ENCODE measurements at places on chromosomes 3 and 15.
A peak's percentile ranks its signal among the peaks of the same experiment; 100 is the strongest.

DNA sequence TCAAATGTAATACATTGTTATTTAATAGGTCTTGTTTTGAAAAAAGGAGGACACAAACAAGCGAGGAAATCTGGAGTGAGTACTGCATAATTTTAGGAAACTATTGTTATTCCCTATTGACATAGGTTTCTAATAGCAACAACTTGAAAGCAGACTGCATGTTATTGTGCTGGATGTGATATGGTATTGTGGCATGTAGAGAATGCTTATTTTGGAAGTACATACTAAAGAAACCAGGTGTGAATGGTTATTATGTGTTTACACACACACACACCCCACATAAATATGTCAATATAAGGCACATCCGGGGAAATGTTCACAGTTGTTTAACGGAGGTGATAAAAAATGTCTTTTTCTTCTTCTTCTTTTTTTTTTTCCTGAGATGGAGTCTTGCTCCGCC lies 5.9 kb upstream of the MORF4L1 start:
- DNase-seq = no peak

DNA sequence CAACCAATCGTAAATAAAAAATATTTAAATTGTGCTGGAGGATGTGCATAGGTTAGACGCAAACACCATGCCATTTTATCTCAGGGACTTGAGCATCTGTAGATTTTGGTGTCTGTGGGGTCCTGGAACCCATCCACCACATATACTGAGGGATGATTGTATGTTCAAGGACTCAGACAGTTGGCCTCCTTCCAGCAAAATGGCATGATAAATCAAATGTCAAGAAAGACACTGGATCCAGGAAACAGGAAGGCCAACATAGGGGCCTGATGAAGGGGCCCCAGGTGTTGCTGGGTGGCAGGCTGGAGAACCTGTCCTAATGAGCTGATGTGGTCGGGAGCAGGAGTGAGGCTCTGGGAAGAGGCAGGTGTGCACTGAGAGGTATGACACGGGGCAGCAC lies 289.5 kb downstream of the GABRG3 start:
- DNase-seq = no peak

DNA sequence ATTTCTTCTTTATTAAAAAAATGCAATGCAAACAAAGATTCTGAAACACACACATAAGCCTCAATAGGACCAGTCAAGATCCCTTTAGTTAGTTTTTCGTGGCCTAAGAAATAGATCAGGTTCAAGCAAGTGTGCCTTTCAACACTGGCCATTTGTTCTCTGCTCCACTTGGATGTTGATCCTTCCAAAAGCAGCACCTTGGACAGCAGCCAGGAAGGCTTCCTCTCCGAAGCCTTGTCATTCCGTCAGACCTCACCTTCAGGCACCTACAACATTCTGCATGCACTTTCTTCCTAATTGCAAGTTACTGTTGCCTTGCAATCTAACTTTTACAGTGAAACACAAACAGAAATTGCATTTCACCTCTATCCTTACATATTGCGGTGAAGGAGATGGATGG lies 155.9 kb upstream of the FEZF2 start:
- DNase-seq = peak; percentile 71

- DNase-seq = no peak
Observed at GRCh38 chr3:127698691-127699415, 26.1 kb downstream of the ABTB1 start.

DNA sequence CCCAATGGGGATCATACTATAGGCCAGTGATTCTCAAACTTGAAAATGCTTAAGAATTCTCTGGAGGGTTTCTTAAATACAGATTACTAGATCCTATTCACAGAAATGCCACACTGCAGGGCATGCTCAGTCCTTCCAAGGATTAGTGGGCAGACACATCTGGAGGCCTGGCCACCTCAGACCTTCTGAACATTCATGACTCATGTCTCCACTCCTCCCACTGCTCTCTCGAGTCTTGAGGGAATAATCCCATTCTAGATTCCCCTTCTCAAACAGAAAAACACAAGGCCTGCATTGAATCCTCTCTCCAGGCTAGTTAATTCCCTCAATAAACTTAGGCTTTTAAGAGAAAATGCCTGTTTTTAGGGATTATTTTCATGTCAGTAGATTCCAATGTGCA lies 22.1 kb downstream of the ZNF621 start:
- no peak for DNase-seq

DNA sequence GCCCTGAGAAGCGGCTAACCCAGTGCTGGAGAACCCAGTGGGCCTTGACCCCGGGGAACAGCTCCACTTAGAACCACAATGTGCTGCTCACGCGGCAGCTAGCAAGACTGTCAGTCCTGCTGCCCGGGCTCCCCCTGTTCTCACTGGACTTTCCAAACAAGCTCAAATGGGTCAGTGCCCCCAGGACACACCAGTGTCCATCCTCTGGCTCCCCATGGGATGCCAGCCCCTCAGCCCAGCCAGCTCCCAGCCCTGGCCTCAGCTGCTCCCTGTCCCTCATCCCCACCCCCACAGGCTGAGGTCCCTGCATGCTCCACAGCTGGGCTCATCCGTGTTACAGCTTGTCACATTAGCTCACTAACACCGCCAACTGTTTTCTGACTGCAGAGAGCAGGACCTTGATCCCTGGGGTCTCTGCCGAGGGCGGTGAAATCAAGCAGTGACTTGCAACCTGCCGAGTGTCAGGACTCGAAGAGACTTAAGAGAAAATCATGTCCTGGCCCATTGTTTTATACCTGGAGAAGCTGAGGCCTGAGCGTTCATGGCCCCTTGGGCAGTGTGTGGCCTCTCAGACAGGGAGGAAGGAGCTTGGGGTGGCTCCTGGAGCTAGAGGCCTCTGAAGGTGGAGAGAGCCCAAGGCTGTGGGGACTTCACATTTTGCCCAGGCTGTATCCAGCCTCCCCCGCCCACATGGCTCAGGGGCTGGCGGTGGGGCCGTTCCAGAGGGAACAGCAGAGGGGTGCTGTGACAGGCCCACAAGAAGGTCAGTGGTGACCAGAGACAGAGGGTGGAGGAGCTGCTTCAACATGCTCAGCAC lies 157.5 kb downstream of the MEGF11 start:
- DNase-seq = no peak

- DNase-seq = peak; percentile 64
Observed at GRCh38 chr15:77031376-77032050, 36.6 kb downstream of the PSTPIP1 start.

- no peak for DNase-seq
Observed at GRCh38 chr15:35256551-35256950, 171.5 kb upstream of the NANOGP8 start.

- DNase-seq = peak; percentile 81
Observed at GRCh38 chr3:137970914-137971831, 38.8 kb upstream of the CLDN18 start.

DNA sequence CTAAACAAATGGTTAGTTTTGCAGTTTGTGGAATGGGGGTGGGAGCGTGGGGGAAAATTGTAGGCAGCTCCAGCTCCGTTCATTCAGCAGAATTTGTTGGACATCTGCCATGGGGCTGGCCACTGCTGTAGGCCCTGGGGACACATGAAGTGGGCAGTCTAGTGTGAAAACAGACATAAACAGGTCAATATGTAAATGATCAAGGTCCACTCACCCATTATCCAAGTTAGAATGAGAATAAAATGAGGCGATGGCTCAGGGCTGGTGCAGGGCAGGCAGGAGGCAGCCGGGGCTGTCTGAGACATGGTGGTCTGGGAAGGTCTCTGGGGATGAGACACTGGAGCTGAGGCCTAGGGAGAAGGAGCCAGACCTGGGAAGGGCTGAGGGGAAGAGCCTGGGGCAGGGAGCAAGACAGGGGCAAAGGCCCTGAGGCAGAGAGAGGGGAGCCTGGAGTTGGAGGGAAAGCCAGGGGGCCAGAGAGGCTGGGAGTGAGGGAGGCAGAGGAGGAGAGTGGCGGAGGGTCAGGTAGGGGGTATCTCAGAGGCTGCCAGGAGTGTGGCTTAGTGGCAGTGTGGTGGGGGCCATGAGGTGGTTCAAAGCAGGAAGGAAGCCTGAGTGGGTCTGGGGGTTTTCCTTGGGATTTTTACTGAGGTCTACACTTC lies 6.2 kb upstream of the SLC6A6 start:
- no peak for DNase-seq

DNA sequence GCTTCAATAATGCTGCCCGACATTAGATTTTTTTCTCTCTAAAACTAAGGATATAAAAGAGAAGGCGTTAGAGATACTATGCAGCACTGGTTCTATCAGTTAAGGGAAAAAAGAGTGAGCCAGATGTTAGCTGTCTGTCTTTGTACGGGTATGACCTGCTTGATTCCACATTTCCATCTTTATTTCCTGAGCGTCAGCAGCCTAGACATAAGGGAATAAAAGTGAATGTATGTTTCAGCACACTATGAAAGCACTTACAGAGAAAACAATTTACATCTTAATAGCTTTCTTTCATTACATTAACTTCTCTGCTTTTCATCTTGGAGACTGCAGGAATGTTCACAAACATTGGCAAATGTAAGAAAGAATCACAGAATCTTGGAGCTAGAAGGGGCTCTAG lies 319.3 kb downstream of the CTNNB1 start:
- DNase-seq = no peak

- DNase-seq = no peak
Observed at GRCh38 chr15:72968531-72968922, 83.7 kb upstream of the NEO1 start.

DNA sequence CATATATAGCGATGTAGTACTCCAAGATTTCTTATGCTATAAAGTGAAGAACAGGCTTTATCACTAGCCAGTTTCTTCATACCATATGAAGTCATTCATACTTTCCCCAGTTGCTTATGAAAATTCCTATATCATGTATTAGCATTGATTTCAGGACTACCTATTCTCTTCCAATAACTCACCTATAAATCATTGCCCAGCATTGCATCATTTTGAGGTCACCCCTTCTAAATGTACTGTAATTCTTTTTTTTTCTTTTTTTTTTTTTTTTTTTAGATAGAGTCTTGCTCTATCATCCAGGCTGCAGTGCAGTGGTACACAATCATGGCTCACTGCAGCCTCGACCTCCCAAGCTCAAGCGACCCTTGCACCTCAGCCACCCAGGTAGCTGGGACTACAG lies 27.1 kb downstream of the RTP3 start:
- DNase-seq = no peak

DNA sequence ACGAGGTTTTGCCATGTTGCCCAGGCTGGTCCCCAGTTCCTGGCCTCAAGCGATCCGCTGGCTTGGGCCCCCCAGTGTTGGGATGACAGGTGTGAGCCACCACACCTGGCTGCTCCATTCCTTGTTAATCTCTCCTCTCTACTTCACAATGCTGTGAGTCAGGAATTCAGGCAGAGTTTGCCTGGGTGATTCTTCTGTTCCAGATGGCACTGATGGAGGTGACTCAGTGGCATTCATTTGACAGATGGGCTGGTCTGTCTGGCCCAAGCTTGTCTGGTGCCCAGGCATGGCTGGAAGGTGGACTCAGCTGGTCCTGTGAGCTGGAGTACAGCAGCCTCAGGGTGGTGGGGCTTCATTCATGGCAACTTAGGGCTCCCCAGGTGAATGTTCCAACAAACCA lies 43.2 kb downstream of the SLC6A20 start:
- no peak for DNase-seq

GRCh38 chr3:177606891-177607290 lies 409.6 kb upstream of the TBL1XR1 start:
- no peak for DNase-seq

DNA sequence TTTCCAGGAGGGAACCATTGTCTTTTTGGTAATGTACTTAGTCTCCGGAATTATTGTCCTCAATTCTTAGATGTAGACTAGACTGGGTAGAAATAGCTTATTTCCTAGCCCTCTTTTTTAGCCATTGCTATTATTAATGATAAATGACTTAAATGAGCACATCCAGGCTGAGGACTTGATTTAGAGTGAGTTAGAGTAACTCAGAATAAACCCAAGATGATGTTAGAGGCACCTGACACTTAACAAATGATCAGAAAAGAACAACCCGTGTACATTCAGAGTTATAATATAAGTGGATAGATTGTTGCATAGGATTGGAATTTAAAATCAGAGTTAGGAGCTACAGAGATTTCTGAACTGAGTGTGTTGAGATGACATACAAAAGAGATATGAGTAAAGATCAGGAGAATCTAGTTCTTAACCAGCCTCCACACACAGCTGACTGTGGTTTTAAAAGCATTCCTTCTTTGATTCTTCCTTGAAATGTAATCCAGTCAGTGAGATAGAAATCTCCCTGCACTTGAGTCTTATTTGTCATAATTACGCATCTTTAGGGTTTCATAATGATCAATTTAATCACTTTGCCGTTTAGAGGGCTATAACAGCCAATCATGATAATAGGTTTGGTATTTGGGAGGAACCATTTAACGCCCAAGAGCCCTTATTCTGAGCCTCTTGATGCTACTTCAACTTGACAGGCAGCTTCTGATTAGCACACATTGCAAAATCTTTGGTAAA lies 366.5 kb downstream of the GAP43 start:
- no peak for DNase-seq

Measured in type B pancreatic cell (in vitro differentiated cells).